Hepatocyte (in vitro differentiated cells): ENCODE measurements at places on chromosomes 16 and 17. TPM values are rescaled to one million over a fixed set of nuclear protein-coding genes. Genes with fewer than 3 reads are reported as not detected.
A peak's percentile ranks its signal among the peaks of the same experiment; 100 is the strongest.

- no peak for DNase-seq
- H3K4me3 ChIP-seq = no peak overlapping the region
- H3K36me3 ChIP-seq = no peaks in the 10 kb centered on the region
- no peaks in the 10 kb centered on the region for H3K27me3 ChIP-seq
- no peak overlapping the region for H3K27ac ChIP-seq
These were observed 136.6 kb upstream of the WSB1 start for GRCh38 chr17:27157297-27157696.

DNA sequence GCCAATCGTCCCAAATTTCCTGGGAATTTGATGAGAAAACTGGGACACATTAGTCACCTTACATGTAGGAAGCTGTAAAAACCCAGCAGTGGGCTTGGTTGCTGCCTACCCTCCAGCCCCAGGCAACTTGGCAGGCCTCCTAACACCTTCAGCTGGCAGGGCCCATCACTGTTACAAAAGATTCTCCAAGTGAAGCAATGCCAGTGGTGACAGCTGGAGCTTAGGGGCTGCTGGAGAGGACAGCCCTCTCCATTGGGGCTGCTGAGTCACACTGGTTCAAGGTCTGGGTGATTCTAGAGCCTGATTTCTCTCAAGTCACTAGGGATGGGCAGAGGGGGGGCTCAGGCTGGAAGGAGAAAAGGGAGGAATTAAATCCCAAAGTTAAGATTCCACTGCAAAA, 180.6 kb downstream of the COPRS start:
- H3K27ac ChIP-seq = no peak overlapping the region
- H3K4me1 ChIP-seq = no peaks in the 10 kb centered on the region
- no peak overlapping the region for H3K4me3 ChIP-seq
- no peak for DNase-seq

DNA sequence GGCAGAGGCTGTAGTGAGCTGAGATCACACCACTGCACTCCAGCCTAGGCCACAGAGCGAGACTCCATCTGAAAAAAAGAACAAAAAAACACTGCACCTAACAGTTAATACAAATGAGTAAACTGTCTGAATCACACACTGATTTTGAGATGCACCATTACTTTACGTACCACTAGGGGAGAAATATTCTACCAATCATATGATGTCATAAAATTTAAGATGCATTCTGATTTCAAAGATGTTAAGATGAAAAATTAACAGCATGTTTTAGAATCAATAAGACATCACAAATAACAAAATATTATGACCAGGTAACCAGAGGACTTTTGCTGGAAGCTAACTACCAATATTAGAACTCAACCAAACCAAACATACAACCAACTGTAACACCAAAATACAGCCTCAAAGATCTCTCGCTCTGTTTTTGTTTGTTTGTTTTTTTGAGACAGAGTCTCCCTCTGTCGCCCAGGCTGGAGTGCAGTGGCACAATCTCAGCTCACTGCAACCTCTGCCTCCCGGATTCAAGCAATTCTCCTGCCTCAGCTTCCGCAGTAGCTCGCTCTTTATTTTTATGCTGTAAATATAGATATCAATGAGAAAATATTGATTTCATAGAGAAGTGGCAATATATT, 31.6 kb downstream of the GLG1 start:
- H3K4me1 ChIP-seq = peaks cover 17% of the 10 kb centered on the region
- no peaks in the 10 kb centered on the region for H3K36me3 ChIP-seq
- DNase-seq = no peak
- H3K27me3 ChIP-seq = no peaks in the 10 kb centered on the region
- no peak overlapping the region for H3K27ac ChIP-seq

- H3K27ac ChIP-seq = peak overlapping the region; percentile 93
- DNase-seq = peak; percentile 63
- peaks cover 9% of the 10 kb centered on the region for H3K4me1 ChIP-seq
- no peaks in the 10 kb centered on the region for H3K27me3 ChIP-seq
- H3K4me3 ChIP-seq = peak overlapping the region; percentile 99
These were observed 970 bp downstream of the EPN2 start for GRCh38 chr17:19238167-19238505.

DNA sequence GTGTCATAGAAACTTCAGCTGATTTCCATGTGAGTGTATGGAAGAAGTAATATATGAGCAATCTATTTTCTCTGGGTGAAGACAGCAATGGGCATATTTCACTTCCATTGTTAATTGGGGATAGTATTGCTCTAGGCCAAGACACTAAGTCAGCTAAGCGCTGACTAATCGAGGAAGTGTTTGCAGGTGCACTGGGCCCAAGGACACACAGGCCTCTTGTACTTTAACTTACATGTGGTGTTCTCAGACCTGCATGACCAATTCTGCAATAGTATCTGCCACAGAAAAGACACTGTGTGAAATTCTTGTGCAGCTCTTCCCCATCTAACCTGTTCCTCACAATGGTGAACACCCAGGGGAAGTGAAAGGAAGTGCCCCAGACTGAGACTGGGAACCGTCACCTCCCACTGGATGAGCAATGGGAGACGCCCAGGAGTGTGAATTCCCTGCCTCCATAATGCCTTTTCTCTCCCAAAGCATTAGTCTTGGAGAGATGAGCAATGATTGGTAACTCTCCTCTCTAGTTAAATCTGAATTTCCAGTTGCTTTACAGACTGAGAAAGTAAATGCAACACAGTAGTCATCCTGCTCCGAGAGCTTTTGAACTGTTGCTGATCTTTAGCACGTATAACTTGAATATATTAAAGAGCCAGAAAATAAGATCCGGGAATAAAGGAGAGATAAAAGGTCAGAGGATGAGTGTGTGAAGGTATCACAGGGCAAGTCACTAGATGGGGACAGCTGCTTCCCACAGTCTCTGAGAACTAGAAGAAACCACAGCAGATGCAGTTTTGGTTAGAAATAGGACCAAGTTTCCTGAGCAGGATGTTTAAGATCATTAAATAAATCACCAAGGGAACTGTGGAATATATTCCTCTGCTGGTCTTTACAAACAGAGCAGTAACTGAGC, 82.6 kb downstream of the CDK5R1 start:
- H3K4me3 ChIP-seq = no peak overlapping the region
- no peaks in the 10 kb centered on the region for H3K27me3 ChIP-seq
- H3K4me1 ChIP-seq = no peaks in the 10 kb centered on the region
- no peak overlapping the region for H3K27ac ChIP-seq
- H3K36me3 ChIP-seq = no peaks in the 10 kb centered on the region

- no peak overlapping the region for H3K4me3 ChIP-seq
- DNase-seq = no peak
- peaks cover 5% of the 10 kb centered on the region for H3K4me1 ChIP-seq
- peaks cover 52% of the 10 kb centered on the region for H3K27me3 ChIP-seq
- no peaks in the 10 kb centered on the region for H3K36me3 ChIP-seq
These were observed 2.1 kb downstream of the P2RX5 start for GRCh38 chr17:3693829-3694231.

DNA sequence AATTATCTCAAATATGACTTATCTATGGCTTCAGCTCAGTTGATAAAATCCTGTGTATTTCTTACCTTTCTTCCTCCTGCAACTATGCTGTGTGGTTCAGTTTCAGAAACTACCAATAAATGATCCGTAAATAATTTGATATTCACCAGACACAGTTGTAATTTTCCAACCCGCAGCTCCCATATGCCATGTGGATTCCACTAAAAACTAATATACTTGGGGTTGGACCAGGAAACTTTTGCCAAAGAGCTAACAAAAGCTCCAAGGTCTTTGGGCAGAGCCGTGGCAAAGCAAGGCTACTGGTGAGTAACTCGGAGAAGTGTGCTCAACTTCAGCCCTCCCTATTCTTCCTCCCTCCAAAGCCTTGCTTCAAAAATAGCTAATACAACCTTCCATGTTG, 2.3 kb upstream of the CHST6 start:
- no peak overlapping the region for H3K4me3 ChIP-seq
- H3K4me1 ChIP-seq = peaks cover 5% of the 10 kb centered on the region
- peaks cover 12% of the 10 kb centered on the region for H3K27me3 ChIP-seq

The CTRB1 gene
- not detected in 2 replicates for total RNA-seq

The NTN3 gene
- 4.5 and 4.8 TPM in 2 replicates for total RNA-seq

The SLC5A2 gene
- total RNA-seq = 2.3 and 2.5 TPM in 2 replicates

GRCh38 chr17:55768936-55769624, 18.2 kb downstream of the PCTP start:
- H3K4me1 ChIP-seq = peaks cover 5% of the 10 kb centered on the region
- no peaks in the 10 kb centered on the region for H3K27me3 ChIP-seq
- DNase-seq = no peak
- no peak overlapping the region for H3K4me3 ChIP-seq
- no peak overlapping the region for H3K27ac ChIP-seq

- H3K4me3 ChIP-seq = no peak overlapping the region
- no peaks in the 10 kb centered on the region for H3K4me1 ChIP-seq
- no peak overlapping the region for H3K27ac ChIP-seq
- DNase-seq = no peak
These were observed 40.8 kb upstream of the MEAK7 start for GRCh38 chr16:84545114-84545737.

- no peaks in the 10 kb centered on the region for H3K36me3 ChIP-seq
- peaks cover 54% of the 10 kb centered on the region for H3K4me1 ChIP-seq
- H3K27me3 ChIP-seq = no peaks in the 10 kb centered on the region
These were observed 9.1 kb upstream of the BAHCC1 start for GRCh38 chr17:81386141-81386645.

The MPP3 gene
- 2.1 and 3.2 TPM in 2 replicates for total RNA-seq

DNA sequence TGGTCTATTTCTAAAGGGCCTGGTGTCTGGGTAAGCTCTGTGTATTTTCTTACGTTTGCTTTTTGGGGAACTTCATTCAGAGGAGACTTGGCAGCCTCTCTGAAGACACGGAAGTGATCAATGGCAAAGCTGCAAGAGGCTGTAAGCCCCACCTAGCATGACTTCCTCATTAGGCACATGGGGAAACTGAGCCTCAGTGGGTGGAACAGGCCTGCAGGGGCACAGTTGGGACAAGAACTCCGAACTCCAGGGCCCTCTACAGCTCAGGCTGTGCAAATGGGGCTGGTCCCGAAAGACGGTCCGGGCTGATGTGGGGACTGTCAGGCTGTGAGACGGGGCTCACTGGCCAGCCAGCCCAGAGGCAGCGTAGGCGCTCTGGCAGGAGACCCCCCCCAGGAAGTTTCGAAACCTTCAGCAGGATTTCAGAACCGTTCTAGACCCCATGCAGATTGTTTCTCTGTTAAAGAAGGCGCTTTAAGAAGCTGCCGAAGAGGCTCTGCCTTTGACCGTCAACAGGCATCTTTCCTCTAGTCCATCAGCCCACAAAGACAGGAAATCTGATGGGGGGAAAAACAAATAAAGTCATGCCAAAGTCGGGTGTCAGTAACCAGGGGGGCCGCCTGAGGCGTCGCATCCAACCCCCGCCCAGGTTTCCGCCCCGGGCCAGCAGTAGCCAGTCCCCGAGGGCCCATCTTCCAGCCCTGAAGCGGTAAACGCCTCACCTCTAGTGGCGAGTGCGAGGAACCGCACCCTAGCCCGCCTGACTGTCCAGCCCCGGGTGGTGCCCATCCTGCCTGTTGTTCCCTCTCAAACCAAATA, 79.8 kb upstream of the TBC1D3K start:
- no peaks in the 10 kb centered on the region for H3K36me3 ChIP-seq
- no peak overlapping the region for H3K4me3 ChIP-seq
- H3K27ac ChIP-seq = no peak overlapping the region
- H3K27me3 ChIP-seq = no peaks in the 10 kb centered on the region
- no peaks in the 10 kb centered on the region for H3K4me1 ChIP-seq

GRCh38 chr17:51475730-51476129, 215.4 kb downstream of the UTP18 start:
- H3K27me3 ChIP-seq = peaks cover 3% of the 10 kb centered on the region
- DNase-seq = no peak
- no peaks in the 10 kb centered on the region for H3K4me1 ChIP-seq
- H3K36me3 ChIP-seq = no peaks in the 10 kb centered on the region
